ENCODE measurements at places on chromosomes 5 and 9.

GRCh38 chr9:119114681-119115080 lies 254.6 kb downstream of the BRINP1 start:
- DNase-seq = no peak

DNA sequence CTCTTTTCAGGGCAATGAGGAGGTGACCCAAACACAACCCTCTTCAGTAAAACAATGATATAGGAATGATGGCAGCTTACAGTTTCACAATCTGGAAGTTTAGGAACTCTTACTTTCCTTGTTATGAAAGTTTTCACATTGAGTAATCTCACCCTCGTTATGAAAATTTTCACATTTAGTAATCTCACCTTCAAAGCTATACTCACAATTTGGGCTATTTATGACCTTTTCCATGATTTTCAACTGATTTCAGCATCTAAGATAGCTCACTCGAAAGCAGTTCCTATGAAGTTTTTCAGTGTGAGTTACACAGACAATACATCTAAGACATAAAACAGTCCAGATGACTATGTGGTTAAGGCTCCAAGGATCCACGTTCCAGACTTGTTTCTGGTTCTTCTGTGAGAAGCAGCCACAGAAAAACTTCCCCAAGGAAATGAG lies 57.1 kb downstream of the FOXD1 start:
- DNase-seq = no peak

GRCh38 chr5:163350083-163350482 lies 87.3 kb upstream of the CCNG1 start:
- DNase-seq = no peak

DNA sequence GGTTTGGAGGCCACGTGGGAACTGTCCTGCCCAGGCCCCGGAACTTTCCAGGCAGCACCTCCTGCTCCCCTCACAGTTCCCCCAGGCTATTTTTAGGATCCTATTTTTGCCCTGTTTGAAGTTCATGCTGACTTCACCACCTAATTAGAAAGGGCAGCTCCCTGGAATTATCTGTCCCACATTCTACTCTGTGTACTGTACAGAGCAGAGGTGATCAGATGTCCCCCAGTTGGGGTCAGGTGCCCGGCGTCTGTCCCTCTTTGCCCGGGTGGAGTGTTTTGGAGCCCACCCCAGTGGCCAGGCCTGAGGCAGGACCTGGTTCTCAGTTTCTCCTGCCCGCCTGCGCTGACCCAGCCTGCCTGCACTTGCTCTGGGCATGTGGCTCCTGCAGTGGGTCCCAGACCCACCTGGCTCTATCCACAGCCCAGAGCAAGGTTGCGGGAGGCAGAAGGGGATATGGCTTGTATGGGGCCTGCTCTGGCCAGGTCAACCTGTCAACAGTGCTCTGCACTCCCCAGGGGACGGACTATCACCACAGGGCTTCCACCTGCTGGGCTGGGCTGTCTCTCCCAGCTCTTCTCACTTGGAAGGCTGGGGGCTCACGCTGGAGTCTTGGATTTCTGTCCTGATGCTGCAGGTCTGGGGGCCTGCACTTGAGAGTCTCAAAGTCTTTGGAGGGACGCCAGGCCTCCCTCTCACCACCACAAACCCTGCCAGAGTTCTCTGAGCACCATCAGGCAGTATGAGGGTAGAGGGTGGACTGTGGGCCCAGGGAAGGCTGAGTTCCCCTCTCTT lies 268.3 kb downstream of the GADD45G start:
- no peak for DNase-seq

DNA sequence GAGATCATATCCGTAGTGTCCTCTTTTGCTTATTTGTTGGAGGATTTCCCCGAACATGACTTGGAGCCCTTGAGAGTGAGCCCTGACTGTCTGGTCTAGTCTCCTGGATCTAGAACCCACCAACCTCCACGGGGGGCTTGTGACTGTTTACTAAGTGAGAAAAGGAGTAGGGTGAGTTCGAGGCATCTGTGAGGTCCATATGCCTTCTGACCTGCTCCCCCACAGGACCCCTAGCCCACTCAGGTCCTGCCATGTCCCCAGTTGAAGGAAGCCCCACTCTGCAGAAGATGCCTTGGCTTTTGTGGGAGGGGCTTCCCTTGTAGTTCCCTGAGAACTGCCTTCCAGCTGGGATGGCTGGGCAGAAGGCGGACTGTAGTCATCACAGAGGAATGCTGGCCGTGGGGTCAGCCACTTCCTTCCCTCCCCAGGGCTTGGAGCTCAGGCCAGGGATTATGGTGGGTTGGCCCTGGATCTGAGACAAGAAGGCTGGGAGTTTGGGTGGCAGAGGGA lies 7.0 kb upstream of the IRF1 start:
- DNase-seq = no peak

DNA sequence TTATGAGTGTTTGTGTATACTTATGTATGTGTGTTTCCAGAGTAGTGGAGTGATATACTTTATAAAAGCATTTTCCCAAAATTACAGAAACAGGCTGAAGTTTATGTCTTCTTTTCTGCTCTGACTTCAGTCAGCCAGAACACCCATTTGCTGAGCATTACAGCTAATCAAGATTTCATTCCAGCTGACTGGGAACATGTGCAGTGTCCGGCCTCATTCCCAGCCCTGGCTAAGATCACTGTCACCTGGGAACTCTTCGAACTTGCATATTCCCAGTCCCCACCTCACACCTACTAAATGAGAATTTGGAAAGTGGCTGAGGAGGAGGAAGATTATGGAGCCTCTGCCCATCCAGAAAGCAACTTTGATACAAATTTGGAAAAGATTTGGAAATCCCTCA lies 90.8 kb upstream of the PRRC1 start:
- no peak for DNase-seq

GRCh38 chr9:133171161-133171961 lies 7.6 kb upstream of the GBGT1 start:
- no peak for DNase-seq
